Activated CD8-positive, alpha-beta T cell treated with anti-CD3 and anti-CD28 coated beads, Interleukin-2, amount 10 ng/mL, durations not matched to agents 7 days and 5 days (primary cell): ENCODE measurements at places on chromosomes 16 and 17. TPM values are rescaled to one million over a fixed set of nuclear protein-coding genes. Genes with fewer than 3 reads are reported as not detected.

DNA sequence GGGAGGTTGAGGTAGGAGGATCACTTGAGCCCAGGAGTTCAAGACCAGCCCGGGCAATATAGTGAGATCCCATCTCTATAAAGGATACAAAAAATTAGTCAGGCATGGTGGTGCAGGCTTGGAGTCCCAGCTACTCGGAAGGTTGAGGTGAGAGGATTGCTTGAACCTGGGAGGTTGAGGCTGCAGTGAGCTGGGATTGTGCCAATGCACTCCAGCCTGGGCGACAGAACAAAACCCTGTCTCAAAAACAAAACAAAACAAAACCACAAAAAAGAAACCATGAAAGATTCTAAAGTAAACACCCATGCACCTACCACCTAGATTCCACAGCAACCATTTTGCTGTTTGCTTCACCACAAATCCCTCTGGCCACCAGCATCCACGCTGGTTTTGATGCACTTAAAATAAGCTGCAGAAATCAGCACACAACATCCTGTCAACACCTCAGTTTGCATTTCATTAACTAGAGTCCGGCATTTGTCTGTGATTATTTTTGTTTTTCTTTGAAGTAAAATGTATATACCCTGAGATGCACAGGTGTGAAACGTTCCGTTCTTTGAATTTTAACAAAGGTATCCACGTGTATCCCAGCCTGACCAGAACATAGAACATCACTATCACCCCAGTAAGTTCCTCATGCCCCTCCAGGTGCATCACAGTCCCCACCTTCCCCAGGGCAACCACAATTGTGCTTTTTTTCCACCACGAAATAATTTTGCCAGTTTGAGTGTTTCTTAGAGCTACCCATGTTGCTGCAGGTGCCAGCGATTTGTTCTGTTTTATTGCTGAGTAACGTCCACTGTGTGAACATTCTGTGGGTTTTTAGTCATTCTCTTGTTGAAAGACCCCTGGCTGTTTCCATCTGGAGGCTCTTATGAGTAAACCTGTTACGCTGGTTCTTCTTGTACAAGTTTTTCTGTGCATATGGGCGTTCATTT lies 191.5 kb downstream of the SEC14L1 start:
- peaks cover 2% of the 10 kb centered on the region for H3K27me3 ChIP-seq
- H3K4me3 ChIP-seq = peak overlapping the region; percentile 76
- peaks cover 16% of the 10 kb centered on the region for H3K36me3 ChIP-seq
- peaks cover 52% of the 10 kb centered on the region for H3K4me1 ChIP-seq
- H3K27ac ChIP-seq = peak overlapping the region; percentile 88

Gene NHERF2
- 2.8 TPM for total RNA-seq

Gene YBX2
- total RNA-seq = 0.66 TPM

Gene KRT32
- not detected for total RNA-seq

Gene HBZ
- total RNA-seq = not detected

Gene SPEM3
- not detected for total RNA-seq
